Renal cortical epithelial cell (primary cell): ENCODE measurements at places on chromosomes 16 and 17.
A peak's percentile ranks its signal among the peaks of the same experiment; 100 is the strongest.

DNA sequence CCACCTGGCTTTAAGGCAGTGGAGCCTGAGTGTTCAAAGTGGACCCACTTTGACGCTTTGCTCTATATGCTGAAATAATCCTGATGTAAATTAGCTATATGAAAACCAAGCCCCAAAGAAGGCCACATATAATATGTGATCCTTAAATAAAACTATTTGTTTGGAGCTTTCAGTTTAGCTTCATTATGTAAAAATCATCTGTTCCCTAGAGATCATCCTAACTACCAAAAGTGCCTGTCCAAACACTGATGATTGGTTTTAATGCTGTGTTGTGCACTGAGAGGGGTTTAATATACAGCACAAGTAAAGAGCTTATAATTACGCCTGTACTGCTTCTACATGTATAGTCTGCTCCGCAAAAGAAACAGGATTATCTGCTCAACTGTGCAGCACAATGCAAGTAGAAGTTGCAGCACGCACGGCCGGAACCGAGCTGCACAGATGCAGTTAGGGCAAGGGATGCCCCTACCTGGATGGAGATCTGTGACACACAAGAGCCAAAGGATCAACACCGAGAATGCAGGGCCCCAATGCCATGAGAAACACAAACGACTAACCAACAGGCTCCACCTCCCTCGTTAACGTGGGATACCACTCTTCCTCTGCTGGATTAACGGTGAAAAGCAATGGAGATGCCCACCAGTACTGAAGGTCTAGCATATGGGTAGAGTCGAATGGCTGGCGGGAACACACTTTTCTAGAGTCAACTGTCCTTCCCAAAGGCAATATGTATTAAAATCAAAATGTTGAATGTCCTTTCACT lies 20.5 kb downstream of the USP7 start:
- DNase-seq = no peak

DNA sequence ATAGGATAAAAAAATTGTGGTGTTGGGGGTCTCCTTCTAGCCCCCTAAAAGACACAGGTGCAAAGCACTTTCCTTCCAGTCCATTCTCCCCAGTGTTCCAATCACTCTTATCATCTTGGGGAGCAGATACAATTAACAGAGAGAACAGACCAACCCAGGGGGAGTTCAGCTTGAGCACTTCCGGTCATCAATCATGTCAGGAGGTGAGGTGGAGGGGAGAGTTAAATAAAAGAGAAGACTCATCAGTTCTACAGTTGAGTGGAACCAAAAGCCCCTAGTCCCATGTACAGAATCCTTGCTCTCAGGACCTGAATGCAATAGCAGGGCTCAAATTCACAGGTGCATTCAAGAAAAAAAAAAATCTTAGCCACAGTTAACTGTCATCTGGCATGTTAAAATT lies 122.3 kb downstream of the DYNLRB2 start:
- DNase-seq = no peak

- DNase-seq = no peak
These were observed 27.5 kb downstream of the TRPV2 start for GRCh38 chr17:16442594-16443510.

GRCh38 chr17:1960545-1960912 lies 64.6 kb downstream of the RTN4RL1 start:
- no peak for DNase-seq

DNA sequence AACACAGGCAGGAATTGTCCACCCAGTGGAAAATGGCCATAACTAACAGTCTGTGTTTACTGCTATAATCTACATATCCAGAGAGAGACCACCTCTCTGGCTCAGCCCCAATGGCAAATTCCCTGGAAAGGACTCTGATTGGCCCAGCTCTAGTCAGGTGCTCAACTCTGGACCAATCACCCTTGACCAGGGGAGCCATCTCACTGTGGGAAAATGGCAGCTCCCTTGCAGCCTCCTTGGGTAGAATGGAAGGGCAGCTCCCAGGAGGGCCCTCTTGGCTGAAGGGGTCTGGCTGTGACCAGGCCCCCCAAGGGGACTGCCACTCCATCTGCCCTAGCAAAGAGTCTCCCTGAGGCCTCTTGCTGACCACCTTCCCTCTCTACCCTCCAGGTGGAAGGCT lies 3.1 kb downstream of the ALOX15B start:
- no peak for DNase-seq

DNA sequence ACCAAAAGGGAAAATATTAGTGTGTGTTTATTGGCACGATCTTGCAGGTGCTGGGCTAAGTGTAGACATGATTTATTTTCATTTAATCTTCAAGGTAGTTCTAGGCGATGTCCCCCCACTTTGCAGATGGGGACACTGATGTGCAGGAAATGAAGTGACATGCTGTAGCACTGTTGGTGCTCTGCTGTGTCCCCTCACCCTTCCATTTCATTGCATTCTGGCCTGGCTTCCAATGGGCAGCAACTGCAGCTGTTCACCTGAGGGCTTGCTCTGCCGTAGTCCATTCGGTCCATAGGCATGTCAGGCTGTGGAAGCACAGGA lies 123.9 kb downstream of the PRKCB start:
- DNase-seq = no peak

- no peak for DNase-seq
These were observed 57.9 kb upstream of the PLCG2 start for GRCh38 chr16:81720973-81721906.

GRCh38 chr16:11118479-11118878 lies 137.5 kb downstream of the SOCS1 start:
- DNase-seq = no peak

DNA sequence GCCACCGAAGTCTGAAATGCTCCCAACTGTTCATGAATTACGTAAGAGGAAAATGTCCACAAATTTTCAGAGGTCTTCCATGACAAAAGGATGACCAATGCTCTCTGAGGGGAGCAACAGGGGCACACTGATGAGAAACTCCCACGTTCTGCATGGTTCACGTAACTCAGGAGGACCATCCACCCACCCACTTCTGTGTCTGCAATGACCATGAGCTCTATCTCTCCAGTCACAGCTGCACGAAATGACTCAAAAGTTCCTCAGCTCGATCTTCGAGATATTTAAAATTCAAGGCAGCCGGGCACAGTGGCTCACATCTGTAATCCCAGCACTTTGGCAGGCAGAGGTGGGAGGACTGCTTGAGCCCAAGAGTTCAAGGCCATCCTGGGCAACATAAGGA lies 15.8 kb downstream of the WDR45B start:
- DNase-seq = no peak

DNA sequence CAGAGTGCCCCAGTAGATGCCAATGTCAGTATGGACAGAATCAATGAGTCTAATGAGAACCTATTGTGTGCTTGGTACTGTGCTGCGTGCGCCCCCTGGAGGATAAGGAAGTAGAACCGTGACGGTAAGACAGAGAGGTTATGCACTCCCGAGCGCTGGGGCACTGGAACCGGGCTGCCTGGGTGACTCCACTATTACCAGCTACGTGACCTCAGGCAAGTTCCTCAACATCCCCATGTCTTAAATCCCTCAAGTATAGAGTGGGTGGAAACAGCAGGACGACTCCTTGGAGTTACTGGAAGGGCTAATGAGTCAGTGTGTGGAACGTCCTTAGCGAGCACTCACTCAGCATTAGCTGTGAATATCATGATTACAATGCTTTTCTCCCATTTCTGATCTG lies 16.2 kb downstream of the CHST4 start:
- no peak for DNase-seq

DNA sequence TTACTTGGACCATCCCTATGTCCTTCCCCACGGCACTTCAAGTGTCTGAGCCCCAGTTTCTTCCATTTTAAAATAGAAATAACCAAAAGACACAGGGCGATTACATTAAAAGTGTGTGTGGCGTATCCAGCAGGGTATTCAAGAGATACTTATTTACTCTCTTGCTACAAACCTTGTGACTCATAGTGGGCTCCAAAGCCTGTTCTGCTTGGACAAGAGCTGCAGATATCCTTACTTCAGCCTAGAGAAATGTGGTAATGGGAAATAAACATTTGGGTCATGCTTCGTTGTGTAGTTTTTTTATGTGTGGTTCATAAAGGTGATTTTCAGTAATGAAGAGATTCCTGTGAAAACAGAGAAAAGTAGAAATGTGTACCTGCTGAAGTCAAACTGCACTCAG lies 288.9 kb upstream of the CDH11 start:
- DNase-seq = peak; percentile 17

DNA sequence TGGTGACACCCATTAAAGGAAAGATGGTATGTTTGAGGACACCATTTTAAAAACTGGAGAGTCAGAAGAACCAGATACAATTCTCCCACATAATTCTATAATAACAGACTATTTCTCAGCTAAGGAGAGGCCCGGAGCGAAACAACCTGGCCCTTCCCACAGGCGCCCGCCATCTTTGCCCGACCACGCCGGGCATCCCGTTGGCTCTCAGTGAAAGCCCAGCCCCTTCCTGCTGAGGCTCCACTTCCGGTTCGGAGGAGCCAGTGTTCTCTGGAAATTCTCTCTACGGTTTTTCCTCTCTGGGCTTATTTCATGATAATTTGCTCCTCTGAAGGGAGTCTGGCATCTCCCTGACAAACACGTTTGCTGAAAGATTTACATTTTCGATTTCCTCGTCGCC lies 175.7 kb downstream of the AXIN2 start:
- DNase-seq = no peak

DNA sequence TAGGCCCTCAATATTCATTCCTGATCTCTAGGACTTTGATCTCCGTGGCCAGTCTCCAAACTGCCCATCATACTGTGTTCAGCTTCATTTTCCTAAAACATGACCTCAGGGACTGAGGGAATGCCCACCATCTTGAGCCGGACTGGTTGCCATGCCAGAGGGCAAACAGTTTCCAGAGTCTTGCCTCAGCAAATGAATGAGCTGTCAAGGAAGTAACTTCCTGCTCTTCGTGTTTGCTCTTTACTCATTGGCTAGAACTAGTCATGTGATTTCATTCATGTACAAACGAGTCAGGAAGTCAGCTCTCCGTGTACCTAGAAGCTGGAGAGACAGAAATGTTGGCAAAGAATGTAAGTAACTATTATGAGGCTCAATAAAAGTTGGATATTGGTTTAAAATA lies 50.2 kb downstream of the ANKFN1 start:
- no peak for DNase-seq

DNA sequence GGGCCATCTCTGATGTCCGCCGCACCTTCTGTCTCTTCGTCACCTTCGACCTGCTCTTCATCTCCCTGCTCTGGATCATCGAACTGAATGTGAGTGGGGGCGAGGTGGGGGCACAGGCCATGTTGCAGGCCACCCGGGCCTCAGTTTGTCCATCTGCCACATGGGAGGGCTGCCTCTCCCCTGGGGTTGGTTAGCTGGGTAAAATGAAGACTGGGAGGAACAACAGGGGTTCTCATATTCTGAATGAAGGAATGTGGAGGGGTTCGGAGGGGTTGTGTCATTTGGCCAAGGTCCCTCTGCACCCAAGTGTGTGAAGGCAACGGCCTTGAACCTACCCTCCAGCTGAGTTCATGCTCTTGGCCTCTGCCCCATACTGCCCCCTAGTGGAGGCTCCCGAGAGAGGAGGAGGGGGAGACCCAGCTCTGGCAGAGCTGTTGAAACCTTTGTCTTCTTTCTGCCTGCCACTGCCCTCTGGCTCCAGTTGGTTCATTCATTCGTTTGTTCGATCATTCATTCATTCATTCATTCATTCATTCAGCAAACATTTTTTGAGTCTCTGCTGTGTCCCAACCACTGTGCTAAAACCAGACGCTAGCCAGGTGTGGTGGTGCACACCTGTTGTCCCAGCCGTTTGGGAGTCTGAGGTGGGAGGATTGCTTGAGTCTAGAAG lies 11.4 kb upstream of the TCAP start:
- DNase-seq = no peak

GRCh38 chr16:83727018-83727417 lies 80.8 kb upstream of the HSBP1 start:
- no peak for DNase-seq

DNA sequence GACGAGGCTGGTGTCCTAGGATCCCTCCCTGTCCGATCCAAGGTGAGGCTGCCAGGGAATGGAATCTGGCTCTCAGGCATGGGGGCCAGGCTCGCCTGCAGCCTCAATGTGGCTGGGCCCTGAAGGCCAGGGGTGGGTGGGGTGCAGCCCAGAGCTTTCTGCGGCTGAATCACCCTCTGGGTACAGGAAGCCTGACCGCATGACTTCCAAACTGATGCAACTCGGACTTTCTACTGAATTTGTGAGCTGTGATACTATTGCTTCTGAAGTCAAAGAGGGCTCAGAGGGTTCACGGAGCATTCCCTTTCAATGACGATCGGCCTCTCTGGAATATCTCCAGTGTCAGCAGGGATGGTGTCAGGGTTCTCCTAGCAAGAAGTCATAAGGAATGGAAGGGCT lies 123.7 kb downstream of the METRNL start:
- DNase-seq = no peak

DNA sequence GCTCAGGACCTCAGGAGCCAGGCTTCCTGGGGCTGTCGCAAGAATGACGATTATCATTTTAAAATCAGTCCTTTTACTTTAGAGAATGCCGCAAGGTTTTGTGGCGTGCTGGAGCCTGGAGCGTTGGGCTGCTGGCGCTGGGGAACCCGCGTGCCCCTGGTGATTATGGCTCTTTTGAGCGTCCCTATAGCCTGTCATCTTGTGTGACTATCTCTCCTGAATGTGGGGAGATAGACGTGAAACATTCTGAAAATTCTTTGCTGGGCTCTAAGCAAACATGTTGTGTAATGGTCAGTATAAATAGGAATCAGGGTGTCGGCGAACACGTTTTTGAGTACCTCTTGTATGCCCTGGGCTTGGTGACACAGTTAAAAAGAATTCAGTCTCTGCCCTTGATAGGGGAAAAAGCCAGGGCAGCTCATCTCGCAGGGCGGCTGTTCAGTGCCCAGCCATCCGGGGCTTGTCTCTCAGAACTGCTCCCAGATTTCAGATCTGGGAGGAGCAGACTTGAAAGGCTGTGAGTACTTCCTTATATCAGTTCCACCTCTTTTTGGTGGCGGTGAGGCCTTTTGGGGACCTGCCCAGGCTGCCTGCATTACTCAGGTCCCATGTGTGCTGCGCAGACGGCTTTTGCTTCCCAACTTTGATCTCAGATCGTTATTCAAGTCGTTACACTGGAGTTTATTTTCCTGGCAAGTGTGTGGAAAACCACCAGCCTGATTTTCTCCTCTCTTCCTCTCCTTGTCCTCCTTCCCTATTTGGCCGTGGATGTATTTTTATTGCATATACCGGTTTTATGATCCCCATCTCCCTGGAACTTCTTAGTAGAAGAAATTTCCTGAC lies 973 bp downstream of the SLC7A6 start:
- peak; percentile 87 for DNase-seq

DNA sequence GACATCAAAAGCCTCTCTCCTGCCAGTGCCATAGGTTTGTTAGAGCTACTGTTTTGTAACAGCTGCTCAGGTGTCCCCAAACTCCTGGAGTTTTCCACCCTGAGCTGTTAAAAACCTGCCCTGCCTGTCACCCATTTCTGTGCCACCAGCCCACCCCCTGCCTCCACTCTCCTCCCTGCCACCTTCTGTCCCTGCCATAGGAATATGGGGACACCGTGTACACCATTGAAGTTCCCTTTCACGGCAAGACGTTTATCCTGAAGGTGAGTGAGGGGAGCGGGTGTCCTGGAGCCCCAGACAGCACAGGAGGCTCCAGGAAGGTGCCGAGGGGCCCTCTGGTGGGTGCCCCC lies 5.2 kb upstream of the TCAP start:
- no peak for DNase-seq
